ENCODE measurements at places on chromosomes 11 and 22. TPM values are rescaled to one million over a fixed set of nuclear protein-coding genes. Genes with fewer than 3 reads are reported as not detected.

- no peaks in the 10 kb centered on the region for H3K4me1 ChIP-seq
- no peak overlapping the region for H3K27ac ChIP-seq
- H3K4me3 ChIP-seq, result no peak overlapping the region
- no peaks in the 10 kb centered on the region for H3K36me3 ChIP-seq
Measured at GRCh38 chr11:28545536-28545935, 437.3 kb downstream of the METTL15 start.

GRCh38 chr22:50526108-50526833 is 873 bp upstream of the SCO2 start:
- peak overlapping the region; percentile 64 for H3K4me3 ChIP-seq
- H3K27me3 ChIP-seq, result peaks cover 46% of the 10 kb centered on the region
- no peaks in the 10 kb centered on the region for H3K36me3 ChIP-seq
- H3K4me1 ChIP-seq, result peaks cover 15% of the 10 kb centered on the region
- peak; percentile 79 for DNase-seq
- no peak overlapping the region for H3K27ac ChIP-seq

- H3K27me3 ChIP-seq, result no peaks in the 10 kb centered on the region
- H3K36me3 ChIP-seq, result peaks cover 12% of the 10 kb centered on the region
- peaks cover 37% of the 10 kb centered on the region for H3K4me1 ChIP-seq
- no peak overlapping the region for H3K4me3 ChIP-seq
- DNase-seq, result no peak
Measured at GRCh38 chr11:130085671-130086290, 16.1 kb downstream of the APLP2 start.

DNA sequence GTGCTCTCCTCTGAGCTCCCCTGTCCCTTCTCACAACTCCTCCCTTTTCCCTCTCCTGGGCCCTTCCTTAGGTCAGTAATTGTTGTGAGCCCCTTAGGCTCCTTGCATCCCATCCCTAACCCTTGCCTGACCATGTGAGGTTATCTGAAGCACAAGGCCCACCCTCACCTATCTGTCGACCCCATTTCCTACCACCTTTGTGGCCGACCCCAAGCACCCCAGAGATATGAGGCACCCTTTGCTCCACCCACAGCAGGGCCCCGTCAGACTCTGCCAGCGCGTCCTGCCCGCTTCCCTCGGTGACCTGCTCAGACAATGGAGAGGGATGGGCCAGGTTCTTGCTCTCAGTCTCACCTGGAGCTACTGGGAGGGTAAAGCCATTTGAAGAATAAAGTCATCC is 1.3 kb downstream of the GNG3 start:
- peaks cover 42% of the 10 kb centered on the region for H3K4me1 ChIP-seq
- H3K36me3 ChIP-seq, result peaks cover 34% of the 10 kb centered on the region
- no peaks in the 10 kb centered on the region for H3K27me3 ChIP-seq
- peak; percentile 45 for DNase-seq
- peak overlapping the region; percentile 94 for H3K27ac ChIP-seq

DNA sequence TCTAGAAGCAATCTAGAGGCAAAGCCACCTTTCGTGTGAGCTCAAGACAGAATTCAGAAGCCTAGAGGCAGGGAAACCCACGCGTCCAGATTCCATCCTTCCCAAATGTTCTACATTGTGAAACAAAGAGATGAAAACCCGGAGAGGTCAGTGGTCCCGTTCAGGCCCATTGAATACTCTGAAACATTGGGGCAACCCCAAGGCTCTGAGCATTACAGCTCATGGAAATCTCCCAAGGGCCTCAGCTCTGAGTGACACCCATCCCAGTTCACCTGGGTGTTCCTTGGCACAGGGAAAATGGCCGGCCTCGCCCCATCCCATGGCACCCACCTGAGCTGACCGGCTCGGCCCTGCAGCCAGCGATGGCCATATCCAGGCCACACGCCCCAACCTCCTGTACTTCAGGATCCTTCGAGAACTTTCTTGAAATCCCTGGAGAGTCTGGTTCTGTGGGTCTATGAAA is 128.6 kb upstream of the FGF3 start:
- no peak for DNase-seq
- no peak overlapping the region for H3K4me3 ChIP-seq
- no peak overlapping the region for H3K27ac ChIP-seq
- no peaks in the 10 kb centered on the region for H3K36me3 ChIP-seq
- peaks cover 12% of the 10 kb centered on the region for H3K4me1 ChIP-seq

DNA sequence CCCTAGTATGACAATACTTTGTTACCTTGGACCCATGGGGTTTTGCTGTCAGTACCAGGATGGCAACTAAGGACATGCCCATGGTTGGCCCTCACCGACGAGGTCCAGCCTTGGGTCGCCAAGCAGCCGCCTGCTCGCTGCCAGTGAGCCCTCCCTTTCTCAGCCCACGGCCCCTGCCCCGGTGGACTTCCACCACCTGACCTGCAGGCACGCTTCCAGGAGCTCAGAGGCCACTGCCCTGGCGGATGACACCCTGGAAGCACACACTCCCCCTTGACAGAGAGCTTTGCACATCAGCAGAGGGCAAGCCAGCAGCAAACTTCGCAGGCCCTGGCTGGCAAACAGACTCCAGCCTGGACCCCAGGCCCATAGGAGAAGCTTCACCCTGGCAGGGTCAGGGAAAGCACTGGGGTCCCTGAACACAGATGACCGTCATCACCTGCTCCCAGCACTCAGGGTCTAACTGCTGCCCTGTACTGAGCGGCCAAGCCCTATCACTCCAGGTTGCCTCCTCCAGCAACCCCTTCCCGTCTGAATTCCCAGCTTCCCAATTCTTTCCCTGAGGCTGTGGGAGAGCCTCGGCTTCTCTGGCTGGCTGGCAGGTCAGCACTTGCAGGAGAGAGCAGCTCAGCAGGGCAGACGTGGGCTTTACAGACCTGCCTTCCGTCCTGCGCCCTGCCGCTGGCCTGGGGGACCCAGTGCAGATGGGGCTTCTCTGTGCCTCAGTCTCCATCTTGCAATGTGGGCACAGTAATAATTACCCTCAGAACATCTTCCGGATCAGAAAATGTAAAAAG is 2.7 kb upstream of the PPARA start:
- H3K4me1 ChIP-seq, result peaks cover 9% of the 10 kb centered on the region
- H3K27ac ChIP-seq, result no peak overlapping the region
- peaks cover 49% of the 10 kb centered on the region for H3K27me3 ChIP-seq
- no peak for DNase-seq

DNA sequence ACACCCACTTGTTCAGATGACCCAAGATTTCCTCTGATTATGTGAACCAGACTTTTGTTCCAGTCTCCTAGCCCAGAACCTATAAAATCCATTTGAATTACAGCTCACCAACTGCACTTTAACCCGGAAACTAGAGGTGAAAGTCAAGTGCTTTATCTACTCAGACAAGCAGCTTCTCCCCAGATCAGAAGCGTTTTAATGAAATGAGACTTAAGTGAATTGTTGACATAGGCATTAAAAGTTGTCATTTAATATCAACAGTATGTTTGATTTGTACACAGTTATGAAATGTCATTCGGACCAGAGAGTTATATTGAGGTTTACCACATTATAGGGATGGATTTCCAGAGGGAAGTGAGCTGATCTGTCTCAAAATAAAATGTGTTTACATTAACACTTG is 52.0 kb downstream of the CADM1 start:
- no peak overlapping the region for H3K4me3 ChIP-seq
- H3K27ac ChIP-seq, result no peak overlapping the region
- H3K36me3 ChIP-seq, result peaks cover 9% of the 10 kb centered on the region
- H3K27me3 ChIP-seq, result peaks cover 28% of the 10 kb centered on the region
- peaks cover 43% of the 10 kb centered on the region for H3K4me1 ChIP-seq

- DNase-seq, result peak; percentile 76
- H3K4me3 ChIP-seq, result no peak overlapping the region
- no peaks in the 10 kb centered on the region for H3K36me3 ChIP-seq
- peaks cover 7% of the 10 kb centered on the region for H3K4me1 ChIP-seq
- H3K27me3 ChIP-seq, result peaks cover 8% of the 10 kb centered on the region
Measured at GRCh38 chr11:61949169-61950034, 749 bp upstream of the BEST1 start.

Gene NFAM1
- 1.6 TPM for total RNA-seq

Gene GP1BB
- 4.3 TPM for total RNA-seq
